ENCODE measurements at places on chromosomes 12 and 14. TPM values are rescaled to one million over a fixed set of nuclear protein-coding genes. Genes with fewer than 3 reads are reported as not detected.

GRCh38 chr12:111174251-111174960 lies 194.5 kb downstream of the PHETA1 start:
- DNase-seq, result no peak

DNA sequence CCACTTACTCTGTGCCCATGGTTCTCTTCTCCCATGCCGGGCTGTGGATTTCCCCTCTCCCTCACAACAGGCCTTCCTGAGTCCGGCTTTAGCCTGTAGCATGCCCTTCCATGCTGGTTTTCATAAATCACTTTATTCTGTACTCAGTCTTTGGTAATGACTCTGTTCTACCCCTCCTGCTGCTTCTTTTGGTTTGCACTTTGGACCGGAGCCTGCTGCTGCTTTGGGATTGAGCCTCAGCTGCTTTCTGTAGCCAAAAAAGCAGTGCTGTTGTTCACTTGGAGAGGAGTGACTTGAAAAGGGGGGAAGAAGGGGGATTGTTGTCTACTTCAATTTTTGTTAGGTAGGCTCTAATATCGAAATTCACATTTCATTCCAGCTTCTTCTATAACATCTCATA lies 8.5 kb upstream of the SLC6A13 start:
- DNase-seq, result no peak

GRCh38 chr12:47783024-47783755 lies 10.2 kb downstream of the SLC48A1 start:
- peak; percentile 49 for DNase-seq

P2RX2 gene
- polyA plus RNA-seq, result 6.1 TPM

LRRC10 gene
- not detected for polyA plus RNA-seq

DNA sequence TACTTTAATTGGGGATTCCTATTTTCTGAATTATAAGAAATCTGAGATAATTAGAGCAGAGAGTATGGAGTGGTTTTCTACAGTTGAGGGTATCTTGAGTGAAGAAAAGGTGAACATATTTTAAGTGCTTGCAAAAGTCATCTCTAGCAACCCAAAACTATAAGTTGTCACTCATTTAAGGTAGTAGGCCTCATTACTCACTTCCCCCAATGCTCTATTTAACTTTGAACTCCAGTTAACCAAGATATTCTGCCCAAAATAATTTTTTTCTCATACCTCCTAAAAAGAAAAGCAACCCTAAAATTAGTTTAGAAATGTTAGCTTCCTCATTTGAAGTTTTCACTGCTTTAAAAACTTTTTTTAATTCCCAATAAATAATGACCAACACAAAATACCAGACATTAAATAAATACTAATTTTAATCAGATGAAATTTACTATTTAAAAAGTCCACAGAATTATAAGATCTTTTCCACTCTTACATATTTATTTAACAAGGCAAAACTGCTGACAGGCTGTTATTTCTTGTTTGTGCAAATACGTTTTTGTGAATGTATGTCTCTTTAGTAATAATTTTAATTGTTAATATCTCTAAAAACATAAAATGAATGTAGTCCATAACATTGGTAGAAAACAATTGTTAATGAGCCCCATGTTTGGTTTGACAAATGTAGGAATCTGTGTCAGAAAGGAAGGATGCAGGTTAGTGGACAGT lies 47.8 kb downstream of the VRK1 start:
- DNase-seq, result no peak

KRT77 gene
- 0.07 TPM for polyA plus RNA-seq

GRCh38 chr14:22002860-22003284 lies 329.3 kb upstream of the OR4E1 start:
- no peak for DNase-seq

GNB3 gene
- polyA plus RNA-seq, result 12.6 TPM

LRTM2 gene
- not detected for polyA plus RNA-seq

EGLN3 gene
- polyA plus RNA-seq, result 1.2 TPM

DTX3 gene
- polyA plus RNA-seq, result 36.6 TPM

GRCh38 chr14:35085441-35085840 lies 36.3 kb downstream of the PPP2R3C start:
- DNase-seq, result no peak

DNA sequence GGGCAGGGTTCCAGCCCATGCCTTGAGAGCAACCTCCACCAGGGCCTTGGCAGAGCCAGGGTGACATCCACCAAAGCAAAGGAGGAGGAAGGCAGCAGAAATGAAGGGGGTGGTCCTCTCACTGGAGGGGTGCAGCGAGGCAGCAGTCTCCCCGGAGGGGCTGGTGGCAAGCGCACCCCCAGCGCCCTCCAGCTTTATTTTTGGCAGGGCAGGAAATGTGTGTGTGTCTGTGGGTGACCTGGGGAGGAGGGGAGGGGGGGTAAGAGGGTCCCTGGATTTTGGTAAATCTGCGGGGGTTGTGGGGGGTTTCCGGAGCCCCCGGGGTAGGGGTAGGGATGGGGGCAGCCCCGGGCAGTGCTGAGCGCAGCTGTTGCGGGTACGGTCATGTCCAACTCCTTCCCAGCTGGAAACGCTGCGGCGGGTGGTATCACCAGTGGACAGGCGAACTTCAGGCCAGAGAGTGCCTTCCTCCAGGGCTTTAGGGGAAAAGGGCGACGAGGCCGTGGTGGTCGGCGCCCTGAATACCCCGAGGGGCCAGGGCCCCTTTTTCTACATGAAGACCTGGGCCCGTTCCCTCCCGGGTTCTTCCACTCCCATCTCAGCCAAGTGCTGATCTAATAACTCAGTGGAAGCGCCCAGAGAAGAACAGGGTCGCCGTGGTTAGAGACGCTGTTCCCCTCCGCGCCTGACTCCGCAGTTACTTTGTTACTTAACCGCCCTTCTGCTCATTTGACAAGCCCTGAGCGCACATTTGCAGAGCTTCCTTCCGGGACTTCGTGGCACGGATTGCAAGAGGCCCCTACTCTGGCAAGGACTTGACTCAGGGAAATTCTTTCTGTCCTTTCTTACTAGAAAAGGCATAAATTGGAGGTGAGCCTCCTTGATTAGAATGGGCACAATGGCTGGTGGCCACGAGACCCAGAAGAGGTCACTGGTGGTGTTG lies 55.2 kb downstream of the FOS start:
- DNase-seq, result no peak

MRPL52 gene
- 85.0 TPM for polyA plus RNA-seq

GRCh38 chr12:30211743-30212142 lies 428.0 kb upstream of the TMTC1 start:
- no peak for DNase-seq

DNA sequence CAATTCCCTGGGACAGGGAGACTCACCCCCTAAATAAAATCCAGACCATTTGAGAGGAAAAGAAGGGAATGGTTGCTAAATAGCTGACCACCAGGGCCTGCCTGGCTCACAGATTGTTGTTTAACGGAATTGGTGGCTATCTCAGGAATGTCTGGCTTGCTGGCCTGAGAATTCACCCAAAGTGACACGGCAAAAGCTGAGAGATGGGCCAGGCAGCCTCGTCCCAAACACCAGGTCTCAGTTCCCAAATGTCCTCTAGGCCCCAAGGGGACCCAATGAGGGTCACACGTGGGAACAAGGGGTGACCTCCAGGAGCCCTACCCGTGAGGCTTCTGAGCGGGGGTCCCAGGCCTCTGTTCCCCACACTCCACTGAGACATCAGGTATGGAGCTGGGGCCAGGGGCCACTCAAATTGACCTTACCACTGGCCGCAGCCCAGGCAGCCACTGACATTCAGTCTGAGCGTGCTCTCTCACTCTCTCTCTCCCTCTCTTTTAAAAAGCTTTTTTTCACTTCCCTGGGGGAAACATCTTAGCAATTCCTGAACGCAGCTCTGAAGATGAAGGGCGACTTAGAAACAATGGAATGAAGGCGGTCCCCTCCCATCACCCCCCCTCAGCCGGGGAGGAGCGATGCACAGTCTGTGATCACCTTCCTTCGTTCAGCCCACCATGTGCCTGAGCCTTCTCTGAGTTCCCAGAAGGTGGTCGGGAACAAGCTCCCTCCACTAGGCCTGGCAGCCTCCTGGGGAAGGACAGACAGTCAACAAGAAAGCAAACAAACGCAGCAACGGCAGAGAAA lies 131.2 kb downstream of the SCARB1 start:
- DNase-seq, result no peak

NOVA1 gene
- polyA plus RNA-seq, result 6.0 TPM

DNA sequence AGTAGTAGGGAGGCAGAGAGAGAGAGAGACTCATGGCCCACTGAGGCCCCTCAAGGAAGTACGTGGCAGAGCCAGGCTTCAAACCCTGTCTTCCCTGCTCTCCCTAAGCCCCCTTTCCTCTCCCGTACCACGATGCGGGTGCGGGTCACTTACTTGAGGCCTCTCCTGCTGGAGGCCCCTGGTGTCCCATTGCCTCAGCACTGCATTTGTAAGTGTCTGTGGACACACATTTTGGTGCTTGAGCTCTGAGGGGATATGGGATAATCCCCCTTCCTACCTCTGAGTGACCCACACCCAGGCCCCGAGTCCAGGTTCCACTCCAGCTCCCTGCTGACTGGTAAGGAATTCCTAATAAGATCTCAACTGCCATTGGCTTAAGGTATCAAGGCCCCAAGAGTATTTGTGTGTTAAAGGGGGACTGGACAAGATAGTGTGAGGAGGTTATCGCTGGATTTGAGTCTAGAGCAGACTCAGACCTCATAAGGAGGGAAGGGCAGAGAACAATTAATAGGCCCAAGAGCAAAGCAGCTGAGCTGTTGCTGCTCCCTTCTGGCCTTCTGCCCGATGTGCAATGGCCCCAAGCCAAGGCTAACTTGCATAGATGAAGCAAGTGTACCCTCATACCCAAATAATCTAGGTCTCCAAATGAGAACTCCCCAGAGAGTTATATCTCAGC lies 71.9 kb downstream of the CRACR2A start:
- DNase-seq, result peak; percentile 55

DNA sequence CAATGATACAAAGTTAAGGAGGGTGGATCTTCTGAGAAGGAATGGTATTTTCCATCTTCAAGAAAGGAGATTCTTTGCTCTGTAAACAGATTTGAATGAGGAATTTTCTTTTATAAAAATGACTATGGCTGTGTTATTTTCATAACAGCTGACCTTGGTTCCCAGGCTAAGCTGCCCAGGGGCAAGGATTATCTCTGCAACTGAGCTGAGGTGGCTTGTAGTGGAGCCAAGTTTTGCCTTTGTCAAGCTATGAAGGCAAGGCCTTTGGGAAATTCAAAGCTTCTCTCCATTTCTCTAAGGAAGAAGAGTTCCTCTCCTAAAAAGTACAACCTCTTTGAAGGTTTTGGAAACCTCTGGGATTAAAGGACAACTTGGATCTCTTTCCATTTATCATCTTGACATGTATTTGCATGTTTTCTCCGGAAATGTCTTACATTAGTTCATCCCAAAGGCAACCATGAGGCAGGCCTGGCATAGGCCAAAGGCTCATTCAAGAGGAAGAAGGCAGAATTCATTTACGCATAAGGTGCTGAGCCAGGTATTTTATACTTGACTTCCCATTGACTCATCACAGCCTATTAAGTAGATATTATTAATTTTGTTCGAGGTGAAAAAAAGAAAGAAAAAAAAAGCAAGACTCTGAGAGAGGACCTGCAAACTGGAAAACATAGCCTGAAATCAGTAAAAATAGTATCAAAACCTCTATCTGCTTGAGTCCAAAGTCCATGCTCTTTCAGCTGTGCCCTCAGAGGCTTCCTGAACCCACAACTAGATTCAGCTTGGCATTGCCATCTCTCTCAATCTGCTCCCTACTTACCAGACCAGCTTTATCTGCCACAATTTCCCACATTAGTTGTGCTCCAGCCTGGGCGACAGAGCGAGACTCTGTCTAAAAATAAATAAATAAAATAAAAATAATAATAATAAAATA lies 24.0 kb upstream of the CKAP4 start:
- DNase-seq, result peak; percentile 43

DNA sequence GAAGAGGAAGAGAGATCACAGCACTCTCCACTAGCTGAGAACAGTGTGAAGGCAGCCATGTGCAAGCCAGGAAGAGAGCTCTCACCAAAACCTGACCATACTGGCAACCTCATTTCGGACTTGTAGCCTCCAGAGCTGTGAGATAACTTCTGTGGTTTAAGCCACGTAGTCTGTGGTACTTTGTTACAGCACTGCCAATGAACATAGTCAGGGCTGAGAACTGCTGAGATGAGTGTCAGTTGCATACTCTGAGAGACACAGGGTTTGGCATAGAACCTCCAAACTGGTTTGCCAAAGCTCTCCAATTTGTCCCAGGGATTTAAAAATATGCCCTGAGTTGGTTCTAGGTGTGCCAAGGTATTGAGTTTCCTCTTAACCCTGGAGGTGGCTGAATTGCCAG lies 218.6 kb downstream of the ATP23 start:
- no peak for DNase-seq

- DNase-seq, result no peak
These were observed 319.5 kb upstream of the DIO3 start for GRCh38 chr14:101241807-101242278.

CCDC196 gene
- 1.2 TPM for polyA plus RNA-seq

DNA sequence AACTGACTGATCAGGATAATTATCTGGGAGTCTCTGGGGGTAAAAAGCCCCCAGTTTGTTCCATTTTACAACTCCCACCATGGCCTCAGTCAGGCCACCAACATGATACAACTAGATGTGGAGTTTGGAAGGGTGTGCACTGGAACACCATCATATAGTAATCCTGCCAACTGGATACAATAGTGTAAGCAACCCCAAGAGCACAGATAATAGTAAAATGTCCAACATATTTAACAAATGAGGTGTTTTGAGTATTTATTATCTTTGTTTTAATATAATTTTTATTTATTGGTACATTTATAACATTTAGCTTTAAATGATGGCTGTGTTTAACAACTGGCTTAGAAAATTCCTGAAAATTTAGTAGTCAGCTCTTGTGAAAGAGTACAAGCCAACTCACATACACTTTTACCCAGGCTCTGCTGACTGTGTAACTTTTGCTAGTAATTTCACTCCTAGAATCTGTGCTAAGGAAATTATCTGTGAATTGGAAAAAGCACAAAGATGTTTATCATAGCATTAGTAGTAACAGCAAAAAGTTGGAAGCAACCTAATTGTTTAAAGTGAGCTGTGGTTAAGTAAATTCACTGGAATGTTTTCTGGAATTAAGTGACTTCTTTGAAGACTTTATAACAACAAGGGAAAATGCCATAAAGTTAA lies 196.8 kb downstream of the RAD51B start:
- no peak for DNase-seq

OTX2 gene
- not detected for polyA plus RNA-seq

RAB2B gene
- polyA plus RNA-seq, result 18.6 TPM

FOXN4 gene
- polyA plus RNA-seq, result 0.12 TPM

GRCh38 chr12:131102991-131103668 lies 149.4 kb downstream of the ADGRD1 start:
- DNase-seq, result no peak

DNA sequence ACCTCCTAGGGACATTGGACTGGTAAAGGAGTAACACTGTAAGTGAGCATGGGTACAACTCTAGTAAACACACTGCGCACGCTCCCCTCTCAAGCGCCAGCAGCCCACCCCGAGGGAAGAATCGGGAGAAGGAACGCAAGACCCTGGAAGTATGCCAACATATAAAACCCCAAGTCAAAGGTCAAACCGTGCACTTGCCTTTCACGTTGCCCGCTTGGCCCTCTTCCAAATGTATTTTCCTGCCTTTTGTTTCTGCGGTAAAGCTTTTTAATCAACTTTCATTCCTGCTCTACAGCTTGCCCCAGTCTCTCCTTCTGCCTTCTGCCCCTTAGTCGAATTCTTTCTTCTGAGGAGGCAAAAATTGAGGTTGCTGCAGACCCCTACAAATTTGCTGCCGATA lies 17.6 kb upstream of the CHST11 start:
- DNase-seq, result no peak

GRCh38 chr12:27076468-27076867 lies 5.9 kb downstream of the C12orf71 start:
- DNase-seq, result no peak

GRCh38 chr12:12327802-12328201 lies 22.2 kb downstream of the MANSC1 start:
- DNase-seq, result no peak
